ENCODE measurements at places on chromosomes 1 and 21.

DNA sequence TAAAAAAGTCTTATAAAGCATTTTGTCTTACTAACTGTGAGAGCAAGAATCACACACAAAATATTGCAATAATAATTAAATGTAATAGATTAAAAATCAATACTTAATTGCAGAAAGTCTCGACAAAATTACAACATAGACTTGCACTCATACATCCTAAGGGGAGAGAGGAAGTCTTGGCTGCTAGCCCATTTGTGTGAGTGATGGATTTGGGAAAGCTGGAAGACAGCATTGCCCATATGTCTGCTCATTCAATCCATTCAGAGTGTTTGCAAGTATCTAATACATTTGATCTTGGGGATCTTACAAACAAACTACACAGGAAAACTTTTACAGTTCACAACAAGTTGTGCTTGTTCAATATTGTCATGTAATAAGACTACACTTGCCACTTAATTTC is 140.5 kb downstream of the COL11A1 start:
- DNase-seq = no peak

DNA sequence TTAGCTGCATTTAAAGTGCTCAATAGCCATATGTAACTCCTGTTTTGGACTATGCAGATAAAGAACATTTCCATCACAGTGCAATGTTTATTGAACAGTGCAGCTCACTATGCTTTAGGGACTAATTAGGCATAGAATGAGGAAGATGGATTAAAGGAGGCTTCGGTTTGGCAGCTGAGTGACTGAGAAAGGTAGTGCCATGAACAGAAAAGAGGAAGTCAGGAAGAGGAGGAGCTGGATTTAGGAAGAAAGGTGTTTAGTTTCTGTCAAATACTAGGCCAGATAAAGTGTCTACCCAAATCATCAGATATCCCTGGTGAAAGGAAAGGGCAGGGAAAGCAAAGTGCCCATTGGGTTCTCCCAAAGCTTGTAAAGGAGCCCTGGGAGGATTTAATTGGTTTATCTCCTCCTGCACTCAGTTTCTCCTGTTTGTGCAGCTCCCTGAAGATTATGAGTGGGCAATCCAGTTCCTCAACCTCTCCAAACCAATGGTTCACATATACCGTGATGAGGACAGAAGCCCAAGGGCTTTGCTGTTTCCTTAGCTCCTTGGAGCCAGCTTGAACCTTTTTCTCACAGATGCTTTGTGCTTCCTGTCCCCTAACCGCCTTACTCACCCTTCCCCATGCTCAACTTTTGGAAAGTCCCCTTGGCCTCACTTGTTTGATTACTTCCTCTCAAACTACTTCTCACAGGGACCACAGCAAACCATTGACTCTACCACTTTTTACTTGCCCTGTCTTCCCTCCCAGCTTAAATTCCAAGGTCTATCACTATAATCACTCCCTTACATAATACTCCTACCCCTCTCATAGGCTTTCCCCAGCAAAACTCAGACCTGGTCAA is 3.5 kb upstream of the RAP1A start:
- peak; percentile 87 for DNase-seq

GRCh38 chr1:114310695-114311271 is 157.1 kb upstream of the SYT6 start:
- DNase-seq = no peak

- DNase-seq = no peak
These were observed 512 bp downstream of the FBLIM1 start for GRCh38 chr1:15758953-15759661.

- peak; percentile 79 for DNase-seq
These were observed 19.8 kb downstream of the SH3BP5L start for GRCh38 chr1:248805876-248806275.

DNA sequence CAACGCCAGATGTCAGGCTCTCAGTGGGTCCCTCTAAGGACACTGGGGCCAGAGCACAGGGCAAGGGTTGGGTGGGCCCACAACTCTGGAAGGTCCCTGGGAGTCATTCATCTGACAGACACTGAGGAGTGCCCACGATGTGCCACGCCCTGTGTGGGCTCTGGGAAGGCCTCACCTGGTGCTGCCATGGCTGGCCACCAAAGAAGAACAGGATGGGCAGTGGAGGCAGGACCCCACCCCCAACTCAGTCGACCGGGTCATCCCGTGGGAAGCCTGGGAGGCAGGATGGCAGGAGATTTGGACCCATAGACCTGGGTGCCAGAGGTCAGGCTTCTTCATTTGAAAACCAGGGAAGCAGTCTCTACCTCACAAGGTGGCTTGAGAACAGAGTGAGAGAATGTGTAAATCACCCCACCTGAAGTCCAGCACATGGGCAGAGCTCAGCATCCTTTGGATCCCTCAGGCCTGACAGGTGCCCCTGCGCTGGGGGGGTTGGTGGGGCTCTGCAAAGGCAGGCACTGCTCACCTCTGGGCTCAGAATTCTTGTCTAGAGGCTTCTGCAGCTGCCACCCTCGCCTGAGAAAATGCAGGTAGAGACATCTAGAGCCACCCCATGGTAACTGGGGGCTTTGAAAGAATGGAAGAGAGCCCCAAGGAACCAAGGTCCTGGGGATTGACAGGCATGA is 1.2 kb upstream of the SELENON start:
- DNase-seq = no peak

- DNase-seq = no peak
These were observed 182.5 kb downstream of the RHOU start for GRCh38 chr1:228917755-228918154.

DNA sequence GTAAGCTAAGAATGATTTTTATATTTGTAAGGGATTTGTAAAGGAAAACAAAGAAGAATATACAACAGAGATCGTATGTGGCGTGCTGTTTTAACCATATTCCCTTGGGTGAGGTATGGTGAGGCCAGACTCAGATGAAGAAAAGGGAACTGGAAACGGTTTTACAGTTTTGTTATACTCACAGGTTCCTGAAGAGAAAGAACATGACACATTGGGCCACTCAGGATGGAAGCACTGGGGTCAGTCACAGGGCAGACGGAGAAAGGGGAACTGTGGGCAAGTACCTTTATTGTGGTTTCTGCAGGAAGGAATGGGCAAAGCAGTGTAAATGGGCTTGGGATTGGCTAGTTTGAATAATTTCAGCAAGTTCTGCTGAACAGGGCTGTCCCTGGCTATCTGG is 177.4 kb downstream of the LBR start:
- peak; percentile 95 for DNase-seq

GRCh38 chr1:8381618-8382017 is 63.7 kb downstream of the SLC45A1 start:
- no peak for DNase-seq

- DNase-seq = no peak
These were observed 369.1 kb downstream of the PTBP2 start for GRCh38 chr1:97090725-97091124.

GRCh38 chr1:100353988-100354387 is 1.7 kb downstream of the CDC14A start:
- DNase-seq = no peak

- DNase-seq = peak; percentile 49
These were observed 29.3 kb downstream of the TNNT2 start for GRCh38 chr1:201348211-201348566.

GRCh38 chr1:224799083-224799482 is 130.4 kb upstream of the DNAH14 start:
- no peak for DNase-seq

DNA sequence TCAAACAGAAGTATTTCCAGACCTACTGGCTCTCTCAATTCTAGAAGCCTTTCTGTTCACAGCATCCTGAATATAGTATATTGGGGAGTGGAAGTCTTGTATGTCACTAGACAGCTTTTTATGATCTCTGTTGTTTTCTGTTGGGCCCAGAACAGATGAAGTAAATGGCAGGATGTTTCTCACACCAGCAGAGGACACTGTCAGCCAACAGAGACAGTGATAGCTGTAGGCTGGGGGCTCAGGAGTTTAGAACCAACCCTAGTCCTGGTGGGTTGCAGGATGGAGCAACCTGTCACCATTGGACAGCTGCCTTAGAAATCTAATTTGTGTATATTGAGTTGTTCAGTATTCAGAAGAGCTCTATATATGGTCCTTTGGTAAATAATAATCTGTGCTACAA is 16.9 kb downstream of the AGO1 start:
- DNase-seq = no peak

- no peak for DNase-seq
These were observed 499.4 kb downstream of the NPHP4 start for GRCh38 chr1:5492846-5493245.

DNA sequence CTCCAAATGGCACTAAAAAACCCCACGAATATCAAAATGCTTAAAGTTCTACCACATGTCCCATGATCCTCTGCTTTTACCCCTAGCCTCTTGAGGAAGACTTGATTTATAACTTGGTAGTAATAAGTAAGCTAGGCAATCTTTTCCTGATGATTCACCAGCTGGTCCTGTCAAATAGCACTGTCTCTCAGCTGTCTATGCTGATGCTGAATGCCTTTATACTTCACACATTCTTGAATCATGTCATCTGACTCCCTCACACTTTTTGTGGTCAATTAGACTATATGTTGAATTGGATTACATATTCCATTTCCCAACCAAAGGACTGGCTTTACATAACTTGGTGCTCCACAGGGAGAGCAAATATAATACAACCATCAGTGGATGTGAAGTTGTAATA is 16.6 kb downstream of the C21orf91 start:
- DNase-seq = no peak

DNA sequence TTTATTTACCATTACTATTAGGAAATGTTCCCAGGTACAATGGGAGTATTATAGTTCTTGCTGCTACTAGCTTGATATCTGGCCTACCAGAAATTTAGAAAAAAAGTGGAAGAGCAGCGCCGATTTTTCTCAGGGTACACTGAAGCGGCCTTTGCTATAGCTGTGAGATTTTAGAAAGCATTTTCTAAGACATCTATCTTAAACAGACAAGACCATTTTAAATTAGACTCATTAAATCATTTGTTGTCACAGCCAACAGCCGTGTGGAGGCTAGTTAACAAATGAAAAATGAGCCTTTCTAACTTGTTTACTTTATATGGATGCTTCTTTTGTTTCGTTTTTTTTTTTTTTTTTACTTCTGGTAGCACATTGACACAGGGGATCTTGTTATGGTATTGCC is 183.2 kb upstream of the ZRANB2 start:
- DNase-seq = no peak

DNA sequence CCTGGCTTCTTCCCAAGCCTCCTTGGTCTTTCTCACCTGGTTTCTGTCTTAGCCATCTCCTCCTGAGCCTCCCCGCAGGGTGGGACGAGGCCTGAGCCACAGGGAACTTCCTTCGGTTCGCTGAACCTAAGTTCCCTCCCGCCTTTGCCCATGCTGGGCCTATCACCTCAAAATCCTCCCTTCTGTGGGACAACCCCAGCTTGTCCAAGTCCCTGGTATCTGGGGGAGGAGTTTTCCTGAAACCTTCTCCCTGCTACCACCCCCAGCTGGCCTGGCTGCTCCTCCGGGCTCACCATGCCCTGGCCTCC is 27.7 kb upstream of the VPS13D start:
- no peak for DNase-seq

DNA sequence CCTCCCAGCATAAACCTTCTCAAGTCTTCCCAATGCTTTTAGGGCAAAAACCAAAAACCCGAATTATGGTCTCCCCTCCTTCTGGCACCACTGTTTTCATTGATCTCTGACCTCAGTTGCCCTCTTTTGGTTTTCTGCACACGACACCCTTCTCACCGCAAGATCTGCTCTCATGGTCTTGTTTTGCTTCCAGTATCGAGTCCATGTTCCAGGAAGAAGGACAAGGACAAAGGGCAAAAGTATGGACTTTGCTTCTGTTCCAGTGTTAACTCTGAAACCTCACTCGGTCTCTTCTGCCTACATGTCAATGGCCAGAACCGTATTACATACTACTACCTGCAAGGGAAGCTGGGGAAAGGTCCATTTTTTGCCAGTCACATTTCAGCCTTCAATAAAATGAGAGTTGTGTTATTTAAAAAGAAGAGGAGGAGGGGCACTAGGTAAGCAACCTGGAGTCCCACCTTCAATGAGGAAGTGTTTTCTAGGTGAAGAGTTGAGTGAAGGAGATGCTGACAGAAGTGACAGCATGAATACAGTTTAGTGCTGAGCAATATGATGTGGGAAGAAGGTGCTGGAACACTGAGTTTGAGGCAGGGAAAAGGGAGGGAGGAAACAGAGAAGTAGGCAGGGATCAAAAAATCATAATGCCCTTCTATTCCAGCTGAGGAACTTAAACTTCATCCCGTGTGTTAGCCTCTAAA is 183.4 kb downstream of the FGGY start:
- no peak for DNase-seq

DNA sequence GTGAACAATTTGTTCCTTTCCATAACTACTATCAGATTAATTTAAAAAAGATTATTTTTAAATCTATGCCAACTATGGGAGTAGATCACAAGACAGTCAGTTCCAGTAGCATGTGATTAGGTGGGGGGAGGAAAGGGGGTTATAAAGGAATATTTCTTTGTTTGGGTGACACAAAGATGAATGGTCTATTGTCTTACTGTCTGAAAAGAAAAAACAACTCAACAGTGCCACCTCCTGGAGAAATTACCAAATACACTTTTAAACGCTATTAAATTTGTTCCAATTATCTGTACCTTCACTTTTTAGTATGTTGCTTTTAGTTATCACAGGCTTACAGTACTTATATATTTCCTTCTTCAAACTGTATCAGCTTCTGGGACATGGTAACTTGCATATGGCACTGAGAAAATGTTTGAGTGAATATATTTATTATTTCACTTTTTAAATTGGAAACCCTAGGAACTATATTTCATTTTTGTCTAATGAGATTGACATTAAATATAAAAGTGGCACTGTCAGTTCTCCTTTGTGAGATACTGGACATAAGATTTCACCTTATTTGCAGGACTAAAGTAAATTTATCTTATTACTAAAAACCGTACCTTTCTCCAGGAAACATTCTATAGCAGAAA is 1.7 kb upstream of the SORT1 start:
- DNase-seq = peak; percentile 89

DNA sequence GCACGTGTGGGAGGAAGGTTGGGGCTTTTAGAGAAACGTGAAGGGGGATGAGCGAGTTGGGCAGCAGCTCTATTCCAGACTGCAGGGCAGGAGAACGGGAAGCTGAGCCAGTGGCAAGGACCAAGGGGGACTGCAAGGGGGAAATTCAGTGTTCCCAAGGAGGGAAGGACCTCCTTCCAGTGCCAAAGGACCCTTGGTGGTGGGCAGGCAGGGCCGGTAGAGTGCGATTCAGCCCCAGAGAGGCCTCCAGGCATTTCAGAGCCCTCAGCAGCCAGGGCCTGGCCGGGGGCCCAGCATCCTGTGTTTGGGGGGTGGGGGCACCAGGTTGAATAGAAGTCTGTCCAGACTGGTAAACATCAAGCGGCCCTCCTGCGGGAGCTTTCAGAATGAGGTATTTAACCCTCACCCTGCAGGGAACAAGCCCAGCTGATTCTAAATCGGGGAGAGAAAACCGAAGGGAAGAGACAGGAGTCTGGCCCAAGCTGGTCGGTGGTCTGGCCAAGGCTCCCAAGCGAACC is 2.3 kb downstream of the COL9A2 start:
- no peak for DNase-seq
